ENCODE measurements at places on chromosomes 7 and 10.

- DNase-seq = no peak
Observed at GRCh38 chr7:150695654-150696053, 10.1 kb downstream of the GIMAP2 start.

- DNase-seq = no peak
Observed at GRCh38 chr7:42091461-42092291, 145.3 kb downstream of the GLI3 start.

DNA sequence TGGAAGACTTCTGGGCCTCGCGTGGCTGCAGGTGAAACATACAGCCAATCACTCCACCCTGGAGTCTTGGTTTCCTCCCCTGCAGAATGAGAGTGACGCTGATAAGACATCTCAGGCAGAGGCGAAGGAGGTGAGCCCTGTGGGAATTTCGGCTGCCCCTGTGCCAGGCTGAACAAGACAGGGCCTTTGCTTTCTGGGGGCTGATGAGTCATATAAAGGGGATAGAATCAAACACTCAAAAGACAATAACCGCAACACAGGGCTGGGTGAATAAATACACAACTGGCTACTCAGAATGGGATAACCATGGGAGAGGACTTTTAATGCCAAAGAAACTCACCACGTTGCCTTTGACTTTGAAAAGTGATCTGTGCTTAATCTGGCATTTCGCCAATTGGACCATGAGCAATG is 143.8 kb downstream of the KCNMA1 start:
- DNase-seq = no peak

DNA sequence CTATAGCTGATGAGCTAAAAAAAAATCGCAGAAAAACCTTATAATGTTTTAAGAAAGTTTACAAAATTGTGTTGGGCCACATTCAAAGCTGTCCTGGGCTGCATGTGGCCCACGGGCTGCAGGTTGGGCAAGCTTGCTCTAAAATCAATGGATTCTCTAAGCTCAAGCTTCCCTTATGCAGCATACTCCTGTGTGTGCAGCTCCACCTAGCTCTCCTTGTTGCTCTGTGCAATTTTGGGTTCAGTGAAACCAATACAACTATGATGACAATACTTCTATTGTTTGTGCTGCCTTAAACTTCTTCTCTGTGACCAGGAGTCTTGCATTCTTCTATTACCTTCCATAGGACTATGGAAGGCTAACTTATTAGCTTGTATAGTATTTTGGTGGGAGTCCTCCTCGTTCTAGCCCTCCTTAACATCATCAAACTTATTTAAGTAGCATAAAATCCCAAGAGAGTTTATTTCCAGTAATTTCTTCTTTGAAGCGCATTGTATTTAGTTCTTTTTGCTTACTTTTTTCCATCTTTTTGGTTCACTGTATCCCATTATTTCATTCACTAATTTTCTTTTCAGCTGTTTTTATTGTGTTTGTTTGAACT is 170.9 kb upstream of the SMIM30 start:
- no peak for DNase-seq

GRCh38 chr10:126997801-126998590 is 92.8 kb downstream of the DOCK1 start:
- no peak for DNase-seq

- DNase-seq = no peak
Observed at GRCh38 chr10:99573790-99574189, 41.0 kb downstream of the NKX2-3 start.

- DNase-seq = no peak
Observed at GRCh38 chr7:138804618-138805017, 6.6 kb upstream of the ATP6V0A4 start.
